ENCODE measurements at places on chromosomes 12 and 14.

- DNase-seq: no peak
Measured at GRCh38 chr12:128956755-128957154, 103.5 kb downstream of the GLT1D1 start.

GRCh38 chr12:88334271-88334670 lies 192.2 kb downstream of the TMTC3 start:
- no peak for DNase-seq

GRCh38 chr12:112112409-112113133 lies 4.0 kb upstream of the NAA25 start:
- DNase-seq: no peak

- DNase-seq: no peak
Measured at GRCh38 chr12:71085575-71085974, 72.2 kb downstream of the TSPAN8 start.

- DNase-seq: no peak
Measured at GRCh38 chr12:45292486-45293195, 76.7 kb downstream of the ANO6 start.

- no peak for DNase-seq
Measured at GRCh38 chr12:94637390-94638113, 12.8 kb downstream of the TMCC3 start.

DNA sequence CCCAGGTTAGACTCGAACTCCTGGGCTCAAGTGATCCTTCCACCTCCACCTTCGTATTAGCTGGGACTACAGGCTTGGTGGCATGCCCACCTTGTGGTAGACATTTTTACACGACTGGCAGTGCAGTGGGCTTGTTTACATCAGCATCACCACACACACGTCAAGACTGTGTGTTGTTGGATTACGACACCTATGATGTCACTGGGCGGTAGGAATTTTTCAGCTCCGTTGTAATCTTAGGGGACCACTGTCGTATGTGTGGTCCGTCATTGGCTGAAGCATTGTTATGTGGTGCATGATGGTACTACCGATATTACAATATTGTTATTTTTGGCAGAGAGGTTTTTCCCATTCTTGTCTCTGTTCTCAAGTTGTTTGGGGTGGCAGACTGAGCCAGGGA lies 50.7 kb downstream of the TSPAN9 start:
- DNase-seq: no peak

- DNase-seq: no peak
Measured at GRCh38 chr14:103735815-103736545, 20.4 kb downstream of the ZFYVE21 start.

- DNase-seq: no peak
Measured at GRCh38 chr12:79557690-79558315, 133.0 kb downstream of the PAWR start.

DNA sequence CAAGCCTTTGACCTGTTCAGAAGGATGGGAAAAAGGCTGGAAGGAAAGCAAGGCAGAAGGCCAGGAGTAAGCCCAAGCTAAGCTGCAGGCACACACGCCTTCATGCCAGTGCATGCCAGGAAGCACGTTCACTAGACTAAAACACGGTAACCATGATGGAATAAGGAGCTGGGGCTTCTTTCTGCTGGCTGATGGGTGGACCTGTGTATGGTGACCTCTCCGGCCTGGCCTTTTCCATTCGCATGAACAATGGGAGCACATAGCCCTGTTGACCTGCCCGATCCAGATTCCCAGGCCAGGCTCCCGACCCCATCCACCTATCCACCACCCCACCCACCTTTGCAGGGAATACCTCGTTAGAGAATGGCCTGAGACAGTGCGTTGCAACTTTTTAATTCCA lies 22.8 kb downstream of the VSX2 start:
- DNase-seq: no peak
